ENCODE measurements at places on chromosomes 7 and 10.

GRCh38 chr10:123249894-123250293, 95.7 kb downstream of the BUB3 start:
- DNase-seq: no peak

DNA sequence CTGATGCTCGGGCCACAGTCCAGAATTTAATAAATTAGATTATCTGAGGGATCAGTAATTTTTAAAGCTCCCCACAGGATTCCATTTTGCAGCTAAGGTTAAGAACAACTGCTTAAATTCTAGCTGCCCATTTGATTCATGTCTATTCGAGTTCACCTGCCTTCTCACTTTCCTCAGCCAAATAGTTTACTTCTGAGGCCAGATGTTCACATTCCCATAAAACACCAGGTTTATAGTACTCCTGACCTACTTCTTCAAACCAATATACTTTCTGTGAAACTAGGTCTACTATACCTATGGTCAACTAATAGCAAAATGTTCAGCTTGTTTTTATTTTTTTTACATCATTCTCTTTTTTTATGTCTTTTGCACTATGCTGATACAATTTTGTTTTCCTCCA, 86.3 kb downstream of the GPR158 start:
- peak; percentile 1 for DNase-seq

GRCh38 chr7:42902331-42902730, 9.5 kb downstream of the C7orf25 start:
- no peak for DNase-seq

- DNase-seq: no peak
Measured at GRCh38 chr10:100894033-100894432, 18.7 kb upstream of the SLF2 start.

DNA sequence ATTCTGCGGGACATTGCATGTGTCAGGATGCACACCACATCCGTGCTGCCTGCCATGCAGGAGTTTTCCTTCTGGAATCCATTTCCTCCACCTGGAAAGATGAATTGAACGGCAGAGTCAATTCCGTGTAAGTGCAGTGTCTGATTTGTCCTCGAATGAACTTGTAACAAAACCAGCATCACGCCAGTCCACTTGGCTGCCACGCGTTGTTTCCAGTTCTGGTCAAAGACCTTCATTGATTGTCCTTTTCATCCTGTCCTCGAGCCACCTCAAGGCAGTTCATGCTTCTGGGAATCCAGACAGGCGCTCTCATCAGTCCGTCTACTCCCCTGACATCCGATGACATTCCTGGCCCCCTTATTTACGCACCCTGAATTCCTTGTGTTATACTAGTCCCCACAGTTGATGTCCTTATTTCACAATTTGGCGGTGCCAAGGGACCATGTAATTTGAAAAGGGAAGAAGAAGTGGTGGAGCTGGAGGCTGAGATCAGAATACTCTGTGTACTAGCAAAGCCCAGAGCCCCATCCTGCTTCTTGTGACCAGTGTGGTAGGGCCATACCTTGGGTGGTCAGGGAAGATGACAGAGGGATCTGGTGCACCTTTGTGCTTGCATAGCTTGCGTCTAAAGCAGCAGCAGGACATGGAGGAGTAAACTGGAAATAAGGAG, 502.2 kb downstream of the PLXNA4 start:
- no peak for DNase-seq

GRCh38 chr10:88227342-88228018, 355.6 kb downstream of the RNLS start:
- DNase-seq: no peak

GRCh38 chr10:114022766-114023597, 20.7 kb upstream of the ADRB1 start:
- no peak for DNase-seq

- DNase-seq: no peak
Measured at GRCh38 chr7:29354340-29354739, 159.8 kb downstream of the CHN2 start.

All from NCI-H1105 (cell line).